Activated CD8-positive, alpha-beta memory T cell treated with anti-CD3 and anti-CD28 coated beads for 48 hours (primary cell): ENCODE measurements at places on chromosomes 7 and 10.

DNA sequence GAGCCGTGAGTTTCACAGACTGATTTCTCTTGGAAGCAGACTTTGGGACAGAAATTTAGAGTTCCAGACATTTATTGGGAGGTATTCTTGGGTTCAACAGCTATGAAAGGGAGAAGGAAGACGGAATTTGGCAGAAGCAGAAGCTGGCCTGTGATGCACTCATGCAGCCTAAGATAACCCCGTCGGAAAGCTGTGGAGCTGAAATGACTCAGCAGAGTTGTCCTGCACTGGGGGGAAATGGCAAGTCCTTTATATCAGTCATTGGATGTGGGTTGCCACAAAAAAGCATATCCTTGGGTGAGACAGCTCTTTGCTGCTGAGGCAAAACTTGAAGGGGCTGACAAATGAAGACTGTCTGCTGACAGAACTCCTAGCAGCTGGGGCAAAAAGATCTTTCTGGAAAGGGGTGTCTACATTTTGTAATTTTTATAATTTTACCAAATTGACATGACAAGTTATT, 11.5 kb upstream of the MICU1 start:
- DNase-seq, result no peak

- DNase-seq, result no peak
Measured at GRCh38 chr7:92645114-92646061, 55.2 kb upstream of the FAM133B start.

GRCh38 chr7:87543623-87544022, 57.1 kb downstream of the ABCB1 start:
- no peak for DNase-seq

DNA sequence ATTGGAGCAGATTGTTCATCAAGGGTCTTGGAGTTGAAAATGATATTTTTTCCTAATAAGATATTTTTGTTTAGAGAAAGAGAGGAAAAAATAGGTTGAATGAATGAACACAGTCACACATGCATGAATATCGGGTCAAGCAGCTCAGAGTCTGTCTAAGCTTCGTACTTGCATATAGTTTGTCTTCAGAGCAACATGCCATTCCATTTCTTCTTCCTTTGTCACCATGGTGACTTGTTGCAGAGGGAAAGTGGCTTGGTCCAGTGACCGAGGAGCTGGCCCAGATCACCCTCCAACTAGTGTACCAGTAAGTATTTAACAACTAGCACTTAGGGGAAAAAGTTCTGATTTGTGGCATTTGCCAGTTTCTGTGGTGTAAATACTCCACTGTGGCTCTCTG, 232.1 kb downstream of the TCF7L2 start:
- no peak for DNase-seq

- DNase-seq, result no peak
Measured at GRCh38 chr7:138661069-138661635, 40.0 kb downstream of the SVOPL start.

DNA sequence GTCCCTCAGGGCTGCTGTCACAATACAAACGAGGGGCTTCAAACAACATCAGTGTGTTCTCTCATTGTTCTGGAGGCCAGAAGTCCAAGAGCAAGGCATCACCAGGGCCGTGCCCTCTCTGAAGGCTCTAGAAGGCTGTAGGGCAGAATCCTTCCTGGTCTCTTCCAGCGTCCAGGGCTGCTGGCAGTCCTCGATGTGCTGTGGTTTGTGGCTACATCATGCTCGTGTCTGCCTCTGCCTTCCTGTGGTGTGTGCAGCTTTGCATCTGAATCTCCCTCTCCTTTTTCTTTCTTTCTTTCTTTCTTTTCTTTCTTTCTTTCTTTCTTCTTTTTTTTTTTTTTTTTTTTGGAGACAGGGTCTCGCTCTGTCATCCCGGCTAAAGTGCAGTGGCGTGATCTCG, 103.5 kb downstream of the INSYN2A start:
- DNase-seq, result no peak

GRCh38 chr7:23467806-23468525, 2.3 kb downstream of the IGF2BP3 start:
- no peak for DNase-seq

GRCh38 chr10:30742471-30742870, 112.9 kb upstream of the LYZL2 start:
- DNase-seq, result no peak

DNA sequence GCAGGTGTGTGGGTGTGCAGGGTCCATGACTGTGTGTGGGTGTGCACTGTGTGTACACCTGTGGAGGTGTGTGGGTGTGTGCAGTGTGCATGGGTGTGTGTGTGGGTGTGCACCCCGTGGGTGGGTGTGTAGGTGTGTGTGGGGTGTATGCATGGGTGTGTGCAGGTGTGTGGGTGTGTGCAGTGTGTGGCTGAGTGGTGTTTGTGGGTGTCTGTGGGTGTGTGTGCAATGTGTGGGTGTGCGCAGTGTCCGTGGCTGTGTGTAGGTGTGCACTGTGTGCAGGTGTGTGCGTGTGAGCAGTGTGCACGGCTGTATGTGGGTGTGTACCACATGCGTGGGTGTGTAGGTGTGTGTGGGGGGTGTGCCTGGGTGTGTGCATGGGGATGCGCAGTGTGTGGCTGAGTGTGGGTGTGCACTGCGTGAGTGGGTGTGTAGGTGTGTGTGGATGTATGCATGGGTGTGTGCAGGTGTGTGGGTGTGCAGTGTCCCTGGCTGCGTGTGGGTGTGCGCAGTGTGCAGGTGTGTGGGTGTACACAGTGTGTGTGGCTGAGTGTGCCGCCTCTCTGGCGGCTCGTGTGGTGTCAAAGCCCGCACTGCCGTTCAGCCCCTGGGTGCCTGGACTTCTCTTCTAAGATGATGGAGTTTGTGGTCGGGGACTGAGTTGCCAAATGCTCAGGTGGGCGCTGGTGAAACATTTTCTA, 208.3 kb downstream of the DNAJB6 start:
- DNase-seq, result no peak
